Occipital lobe (tissue), 3 donors: ENCODE measurements at places on chromosomes 5 and 9.

- DNase-seq = no peak
Measured at GRCh38 chr5:73299665-73300336, 126.8 kb downstream of the TMEM174 start.

- no peak for DNase-seq
Measured at GRCh38 chr5:92308679-92309078, 925.6 kb upstream of the ARRDC3 start.

- DNase-seq = no peak
Measured at GRCh38 chr9:84271921-84272556, 68.5 kb downstream of the SLC28A3 start.

GRCh38 chr5:142032747-142033631 is 20.2 kb upstream of the GNPDA1 start:
- no peak for DNase-seq

DNA sequence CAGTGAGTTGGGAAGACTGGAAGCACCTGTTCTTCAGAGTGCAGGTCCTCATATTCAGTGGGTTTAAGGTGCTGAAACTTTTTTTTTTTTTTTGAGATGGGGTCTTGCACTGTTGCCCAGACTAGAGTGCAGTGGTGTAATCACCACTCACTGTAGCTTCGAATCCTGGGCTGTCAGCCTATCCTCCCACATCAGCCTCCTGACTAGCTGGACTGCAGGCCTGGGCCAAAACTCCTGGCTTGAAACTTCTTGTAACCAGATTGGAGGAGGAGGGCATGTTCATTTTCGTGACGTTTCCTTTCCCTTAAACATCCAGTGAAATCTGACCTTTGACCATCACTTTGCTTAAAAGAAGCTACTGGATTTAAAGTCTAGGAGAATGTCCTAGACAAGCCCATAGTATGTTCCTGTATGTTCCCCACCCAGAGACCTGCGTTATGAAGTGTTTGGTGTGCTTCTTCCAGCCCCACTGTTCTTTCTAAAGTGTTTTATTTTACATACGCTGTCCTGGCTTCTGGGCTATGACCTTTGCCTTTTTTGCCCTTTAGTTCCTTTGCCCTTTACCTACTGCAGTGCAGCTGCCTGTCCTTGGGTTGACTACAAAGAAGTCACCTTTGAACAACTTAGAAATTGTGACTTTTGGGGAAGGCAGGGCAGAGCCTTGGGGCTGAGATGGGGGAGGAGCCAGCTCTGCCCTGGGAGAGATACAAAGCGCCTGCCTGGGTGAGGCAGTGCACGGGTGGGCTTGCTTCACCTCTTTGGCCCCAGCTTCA is 18.4 kb downstream of the TENT4A start:
- no peak for DNase-seq

GRCh38 chr5:178546675-178547033 is 43.5 kb downstream of the COL23A1 start:
- DNase-seq = no peak

DNA sequence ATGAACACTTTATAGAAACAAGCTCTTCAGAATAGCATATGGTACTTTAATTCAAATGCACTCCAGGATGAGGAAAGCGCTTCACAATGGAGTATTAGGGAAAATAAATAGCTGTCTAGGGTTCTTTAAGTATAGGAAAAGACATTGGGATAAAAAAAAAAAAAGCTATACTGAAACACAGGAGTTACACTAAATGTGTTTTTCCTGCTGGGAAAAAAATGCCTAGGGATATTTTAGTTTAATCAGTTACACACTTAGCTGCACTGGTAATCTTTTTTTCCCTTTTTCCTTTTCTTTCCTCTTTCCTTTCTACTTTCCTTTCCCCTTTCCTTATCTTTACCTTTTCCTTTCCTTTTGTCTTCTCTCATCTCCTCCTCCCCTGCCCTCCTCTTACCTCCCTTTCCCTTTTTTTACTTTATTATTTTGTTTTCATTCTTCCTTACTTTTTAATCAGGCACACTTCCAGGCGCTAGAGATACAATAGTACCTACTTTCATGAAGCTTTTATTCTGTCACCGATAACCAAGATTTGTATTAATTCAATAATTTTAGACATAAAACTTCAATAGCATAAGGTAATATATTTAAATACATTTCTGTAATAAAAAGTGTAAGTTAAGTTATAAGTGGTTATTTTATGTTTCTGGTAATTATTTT is 758.7 kb downstream of the CDH18 start:
- no peak for DNase-seq

DNA sequence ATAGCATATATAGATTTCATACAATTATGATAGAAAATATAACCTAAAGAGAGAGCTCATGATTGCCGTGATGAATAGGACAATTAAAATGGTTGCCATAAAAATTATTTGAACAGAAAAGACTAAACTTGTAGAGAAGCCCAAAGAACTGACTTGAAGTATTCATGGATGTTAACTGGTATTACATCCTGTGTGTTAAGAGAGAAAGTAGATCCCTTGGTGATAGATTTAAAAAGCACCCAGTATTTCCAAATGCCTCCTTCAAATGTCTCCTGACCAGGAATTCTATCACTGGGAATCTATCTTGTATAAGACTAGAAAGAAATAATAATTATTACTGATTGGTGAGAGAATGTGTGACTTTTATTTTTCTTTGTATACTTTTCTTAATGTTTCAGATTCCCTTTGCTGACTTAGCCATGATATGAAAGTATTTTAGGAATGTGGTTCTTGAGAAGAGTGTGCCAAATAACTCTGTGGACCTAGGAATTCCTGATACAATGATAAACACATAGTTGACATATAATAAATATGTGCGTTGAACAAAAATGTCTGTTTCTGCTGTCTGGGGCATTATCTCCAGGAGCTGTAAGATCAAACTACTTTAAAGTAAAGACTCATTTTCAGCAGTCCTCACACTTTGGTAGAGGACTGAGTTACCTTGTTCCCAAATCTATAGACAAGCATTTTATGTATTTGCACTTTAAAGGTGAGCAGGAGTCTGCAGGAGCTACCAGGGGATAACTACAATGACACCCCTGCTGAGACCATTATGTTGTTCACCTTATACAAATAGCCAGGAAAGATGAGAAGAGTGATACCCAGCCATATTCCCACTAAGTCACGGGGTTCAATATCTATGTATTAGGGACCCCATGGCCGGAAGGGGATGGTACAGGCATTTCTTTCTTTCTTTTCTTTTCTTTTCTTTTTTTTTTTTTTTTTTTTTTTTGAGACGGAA is 211.1 kb upstream of the TLE4 start:
- DNase-seq = no peak

- DNase-seq = no peak
Measured at GRCh38 chr5:157549283-157549629, 26.3 kb downstream of the ADAM19 start.

GRCh38 chr9:89311346-89312221 is 589 bp downstream of the CKS2 start:
- DNase-seq = no peak

GRCh38 chr5:142674531-142675469 is 11.1 kb downstream of the FGF1 start:
- no peak for DNase-seq

DNA sequence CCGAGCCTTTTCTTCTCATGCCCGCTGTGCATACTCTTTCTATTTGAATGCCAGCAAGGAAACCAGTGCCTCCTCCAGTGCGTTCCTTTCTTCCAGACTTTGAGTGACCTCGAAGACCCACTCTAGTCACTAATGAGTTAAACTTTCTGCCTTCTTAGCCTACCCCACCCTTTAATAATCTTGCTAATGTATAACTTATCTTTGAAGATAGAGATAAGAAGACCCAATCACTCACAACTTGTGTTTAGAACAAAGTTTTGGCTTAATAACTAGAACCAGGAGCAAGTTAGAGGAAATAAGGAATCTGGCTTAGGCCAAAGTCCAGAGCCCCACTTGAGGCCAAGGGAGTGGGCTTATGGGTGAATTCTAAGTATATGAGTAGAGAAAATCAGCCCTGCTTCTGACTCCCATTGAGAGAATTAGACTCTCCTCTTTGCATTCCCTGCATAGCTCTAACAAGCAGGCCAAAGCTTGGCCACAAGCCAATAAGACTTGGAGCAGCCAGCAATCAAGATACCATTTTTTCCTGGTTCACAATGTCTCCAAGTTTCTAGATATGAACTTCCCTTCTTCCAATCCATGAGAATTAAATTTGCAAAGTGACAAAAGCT is 181.5 kb upstream of the PIK3R1 start:
- DNase-seq = no peak

- no peak for DNase-seq
Measured at GRCh38 chr5:32810804-32811203, 99.7 kb downstream of the NPR3 start.

DNA sequence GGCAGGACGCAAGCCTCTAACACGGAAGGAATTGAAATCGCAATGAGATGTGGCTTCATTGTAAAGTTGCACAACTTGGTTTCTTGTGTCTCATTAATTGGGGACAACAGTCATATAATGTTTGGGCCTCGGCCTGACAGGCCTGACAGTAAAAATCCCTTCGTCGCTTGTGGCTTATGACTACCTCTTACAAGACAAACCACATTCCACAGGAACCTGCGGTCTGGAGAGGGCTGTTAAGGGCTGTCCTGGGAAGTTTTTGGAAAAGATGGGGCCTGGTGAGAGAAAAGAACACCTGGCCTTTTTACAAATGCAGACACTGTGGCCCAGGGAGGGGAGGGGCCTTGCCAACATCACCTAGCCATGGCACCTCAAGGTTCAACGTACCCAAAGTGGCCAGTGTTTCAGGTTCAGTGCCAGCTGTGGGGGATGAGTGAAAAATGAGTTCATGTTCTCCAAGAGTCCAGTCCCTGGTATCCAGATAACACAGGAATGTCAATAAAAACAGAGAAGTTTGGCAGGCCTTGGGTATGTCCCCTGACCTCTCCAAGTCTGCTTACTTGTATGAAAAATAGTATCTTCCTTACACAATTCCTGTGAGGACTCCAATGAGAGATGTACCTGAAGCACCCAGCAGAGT is 22.2 kb downstream of the SHB start:
- DNase-seq = no peak

DNA sequence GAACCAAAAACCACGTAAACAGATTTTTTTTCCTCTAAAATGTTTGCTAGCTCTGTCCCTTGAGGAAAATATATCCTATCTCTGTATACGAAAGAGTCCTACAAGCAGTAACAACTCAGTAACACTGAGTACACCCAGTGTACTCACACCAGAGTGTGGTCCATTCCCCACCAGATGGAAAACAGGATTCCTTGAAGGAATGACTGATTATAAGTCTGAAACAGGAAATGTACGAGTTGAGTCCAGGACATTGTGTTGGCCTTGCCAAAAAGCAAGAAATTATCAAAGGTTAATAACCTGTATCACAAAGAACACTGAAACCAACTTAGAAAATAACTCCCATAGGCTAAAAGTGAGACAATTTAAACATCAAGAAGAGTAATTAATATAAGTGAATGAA is 20.4 kb downstream of the GOLPH3 start:
- no peak for DNase-seq

DNA sequence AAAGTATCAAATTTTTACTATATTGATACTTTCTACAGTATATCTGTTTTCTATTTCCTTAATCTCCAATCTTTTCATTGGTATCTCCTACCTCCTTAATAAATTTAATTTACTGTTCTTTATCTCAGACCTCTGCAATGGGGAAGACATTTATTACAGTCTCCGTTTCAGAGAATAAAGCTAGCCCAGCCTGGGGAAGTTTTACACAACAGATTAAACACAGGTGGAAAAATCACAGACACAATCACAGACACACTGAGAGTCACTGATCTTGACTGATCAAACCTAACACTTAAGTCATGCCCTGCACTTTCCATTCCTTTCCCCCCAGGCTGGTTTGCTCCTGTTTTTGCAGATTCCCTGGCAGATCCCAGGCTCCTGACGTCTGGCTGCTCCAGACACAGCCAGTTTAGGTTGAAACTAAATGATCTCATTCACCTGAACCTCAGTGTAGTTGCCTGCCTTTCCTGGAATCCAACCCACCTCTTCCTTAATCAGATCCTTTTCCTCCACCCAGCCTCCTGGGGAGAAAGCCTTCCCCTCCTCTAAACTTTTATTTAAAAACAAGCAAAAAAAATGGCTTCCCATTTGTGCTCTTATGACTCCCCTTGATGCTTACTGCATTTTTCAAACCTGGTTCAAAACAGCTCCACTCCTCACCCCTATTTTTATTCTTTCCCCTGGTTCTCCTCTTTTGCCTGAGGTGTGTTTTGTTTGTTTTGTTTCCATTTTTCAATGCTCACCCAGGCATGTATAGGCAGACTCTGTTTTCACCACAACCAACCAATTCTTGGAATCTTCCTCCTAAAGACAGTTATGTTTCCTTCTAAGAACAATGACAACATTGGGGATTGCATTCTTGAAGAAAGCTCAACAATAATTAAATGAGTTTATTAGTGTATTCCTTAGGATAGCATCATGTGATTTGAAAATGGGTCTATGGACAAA is 29.5 kb upstream of the OSMR start:
- no peak for DNase-seq

GRCh38 chr9:134773842-134774241 is 106.8 kb upstream of the FCN2 start:
- DNase-seq = no peak

DNA sequence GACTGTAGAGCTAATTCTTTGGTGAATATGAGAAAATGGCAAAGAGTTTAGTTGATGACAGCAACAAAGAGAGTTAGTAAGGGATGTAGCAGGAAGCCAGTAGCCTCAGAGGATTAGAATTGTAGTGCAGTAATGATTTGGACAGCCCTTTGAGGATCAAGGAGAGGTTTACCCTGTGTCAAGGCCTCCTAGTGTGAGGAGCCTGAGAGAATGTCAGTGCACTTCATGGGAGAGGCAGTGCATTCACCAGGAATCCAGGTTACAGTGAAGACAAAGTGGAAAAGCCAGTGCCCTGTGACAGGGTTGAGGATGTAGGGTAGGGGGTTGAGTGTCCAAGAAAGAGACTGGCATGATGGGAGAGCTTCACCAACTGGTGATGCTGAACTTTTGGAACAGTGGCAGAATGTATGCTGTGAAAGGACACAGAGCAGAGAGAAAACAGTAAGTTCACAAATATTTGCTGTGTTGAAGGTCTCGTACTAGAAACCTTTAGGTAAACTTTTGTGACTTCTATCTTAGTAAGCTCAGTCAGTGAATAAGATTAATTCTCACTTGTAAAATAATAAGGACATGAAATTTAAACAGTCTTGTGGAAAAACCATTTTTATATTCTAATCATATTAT is 27.3 kb downstream of the NLN start:
- DNase-seq = no peak

DNA sequence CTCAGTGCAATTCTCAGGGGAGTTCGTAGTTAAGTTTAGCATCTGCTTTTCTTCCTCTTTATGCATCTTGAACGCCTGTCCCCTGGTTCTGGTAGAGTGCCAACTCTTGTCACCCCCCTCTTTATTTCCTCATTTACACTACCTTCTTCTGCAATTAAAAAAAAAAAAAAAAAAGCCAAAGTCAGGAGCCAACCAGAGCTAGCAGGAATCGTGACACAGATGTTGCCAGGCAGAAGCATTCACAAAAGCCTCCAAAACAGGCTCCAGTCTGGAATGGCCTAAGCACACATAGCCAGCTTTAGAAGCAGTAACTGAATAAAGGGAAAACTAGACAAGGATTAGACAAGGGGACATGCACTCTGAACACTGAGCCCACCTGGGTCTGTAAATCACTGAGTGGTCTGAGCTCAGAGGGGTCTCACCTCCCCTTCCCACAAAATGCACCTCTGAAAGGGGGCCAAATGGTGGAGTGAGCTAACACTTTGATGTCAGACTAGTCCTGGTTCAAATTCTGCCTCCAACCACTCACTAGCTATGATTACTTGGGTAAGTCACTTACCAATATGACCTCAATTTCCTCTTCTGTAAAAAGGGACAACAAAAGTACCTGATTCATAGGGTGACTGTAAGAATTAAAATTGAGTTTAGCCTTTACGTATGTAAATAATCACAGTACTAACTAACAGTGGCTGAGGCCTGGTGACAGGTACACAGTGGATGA is 2.0 kb downstream of the CD74 start:
- peak; percentile 64 for DNase-seq
